Cardiac fibroblast (primary cell): ENCODE measurements at places on chromosomes 7 and 10.
A peak's percentile ranks its signal among the peaks of the same experiment; 100 is the strongest.

DNA sequence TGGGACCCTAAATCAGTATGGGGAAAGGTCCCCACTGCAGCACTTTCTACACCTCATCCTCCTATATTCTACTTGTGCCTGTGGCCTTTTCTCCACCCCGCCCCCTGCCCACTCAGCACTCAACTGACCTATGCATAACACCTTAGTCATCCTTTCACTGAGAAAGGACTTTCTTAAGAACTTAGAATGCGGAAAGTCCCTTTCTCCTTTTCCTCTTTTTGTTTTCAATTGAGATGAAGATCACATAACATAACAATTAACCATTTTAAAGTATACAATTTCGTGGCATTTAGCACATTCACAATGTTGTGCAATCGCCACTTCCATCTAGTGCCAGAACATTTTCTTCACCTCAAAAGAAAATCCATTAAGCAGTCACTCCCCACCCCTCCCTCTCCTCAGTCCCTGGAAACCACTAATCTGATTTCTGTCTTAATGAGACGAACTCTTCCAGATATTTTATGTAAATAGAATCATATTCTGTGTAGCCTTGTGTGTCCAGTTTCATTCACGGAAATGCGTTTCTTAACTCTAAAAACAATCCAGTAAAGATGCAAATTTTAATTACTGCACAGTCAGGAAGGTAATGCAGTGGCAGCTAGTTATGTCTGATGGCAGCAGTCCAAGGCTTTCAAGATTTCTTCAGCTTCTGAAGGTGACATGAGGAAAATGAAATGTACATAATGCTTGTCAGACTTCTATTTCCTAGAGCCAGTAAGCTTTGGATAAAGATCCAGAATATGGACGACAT, 41.7 kb downstream of the FAS start:
- DNase-seq, result peak; percentile 74

DNA sequence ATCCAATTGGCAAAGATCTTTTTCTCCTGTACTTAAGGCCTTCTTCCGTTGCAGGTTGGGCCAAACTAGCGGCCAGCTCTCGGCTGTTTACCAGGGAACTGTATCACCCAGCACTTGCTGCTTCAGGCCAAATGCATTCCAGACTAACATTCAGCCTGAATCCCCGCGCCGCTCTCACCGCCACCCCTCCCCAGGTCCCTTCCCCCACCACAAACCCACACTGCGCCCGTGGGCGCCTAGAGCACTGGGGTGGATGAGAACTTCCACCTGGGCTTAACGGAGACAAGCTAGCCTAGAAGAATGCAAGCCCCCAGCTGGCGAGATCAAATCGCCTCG, 676 bp downstream of the TCAF1 start:
- peak; percentile 65 for DNase-seq

DNA sequence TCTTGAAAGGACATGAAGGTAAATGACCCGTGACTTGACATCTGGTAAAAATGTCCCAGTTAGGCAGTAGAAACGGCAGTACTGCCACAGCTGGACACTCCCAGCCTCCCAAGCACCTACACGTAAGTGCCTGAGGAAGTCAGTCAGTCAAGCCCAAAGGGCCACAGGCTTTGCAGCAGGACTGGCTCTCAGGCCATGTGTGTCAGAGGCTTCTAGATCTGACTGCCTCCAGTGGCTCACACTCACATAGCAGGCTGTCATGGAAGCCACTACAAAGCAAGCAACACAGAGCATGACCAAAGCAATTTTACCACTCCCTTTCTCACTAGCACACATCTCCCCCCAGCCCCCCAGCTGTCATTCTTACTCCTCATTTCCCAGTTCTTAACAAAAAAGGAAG, 17.8 kb upstream of the CCNJ start:
- peak; percentile 3 for DNase-seq

DNA sequence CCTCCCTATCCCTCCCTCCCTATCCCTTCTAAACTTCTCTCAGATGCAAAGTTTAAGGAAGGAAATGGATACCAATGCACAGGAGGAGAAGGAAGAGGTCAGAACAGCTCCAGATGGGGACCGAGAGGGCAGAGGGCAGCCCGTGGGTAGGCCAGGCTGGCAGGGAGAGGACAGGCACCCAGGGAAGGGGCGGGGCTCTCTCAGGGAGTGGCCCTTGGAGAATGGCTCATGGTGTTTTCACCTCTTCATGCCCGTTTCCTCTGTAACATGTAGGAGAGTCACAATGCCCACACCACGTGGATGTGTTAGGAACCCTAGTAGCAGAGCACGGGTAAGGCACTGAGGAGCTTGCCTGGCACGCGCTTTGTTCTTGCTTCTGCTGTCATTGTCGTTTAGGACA, 264.5 kb downstream of the CELF2 start:
- no peak for DNase-seq

- DNase-seq, result no peak
These were observed 458.1 kb upstream of the MBL2 start for GRCh38 chr10:53230651-53231050.

- DNase-seq, result no peak
These were observed 152.0 kb upstream of the TMEM72 start for GRCh38 chr10:44759122-44759521.

DNA sequence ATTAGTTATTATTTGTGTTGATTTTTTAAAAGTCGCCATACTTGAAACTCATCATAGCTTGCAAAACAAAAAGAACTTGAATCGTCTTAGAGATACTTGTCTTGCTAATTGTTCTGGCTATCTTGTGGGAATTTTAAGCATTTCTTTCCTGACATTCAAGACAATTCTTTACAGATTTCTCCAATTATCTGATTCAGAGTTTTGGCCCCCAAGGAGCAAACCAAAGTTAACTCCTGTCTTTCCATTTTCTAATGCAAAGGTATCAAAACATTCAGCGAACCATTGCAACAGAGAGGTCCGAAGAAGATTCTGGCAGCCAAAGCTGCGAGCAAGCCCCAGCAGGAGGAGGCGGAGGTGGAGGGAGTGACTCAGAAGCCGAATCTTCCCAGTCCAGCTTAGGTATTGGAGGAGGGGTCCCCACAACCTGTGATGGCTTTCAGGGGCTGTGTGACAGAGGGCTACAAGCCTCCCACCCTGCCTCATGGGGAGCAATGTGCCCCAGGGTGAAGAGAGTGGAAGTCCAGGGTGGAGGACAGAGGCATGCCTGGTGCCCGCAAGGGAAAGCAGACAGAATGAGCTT, 119.4 kb upstream of the STK17A start:
- no peak for DNase-seq

DNA sequence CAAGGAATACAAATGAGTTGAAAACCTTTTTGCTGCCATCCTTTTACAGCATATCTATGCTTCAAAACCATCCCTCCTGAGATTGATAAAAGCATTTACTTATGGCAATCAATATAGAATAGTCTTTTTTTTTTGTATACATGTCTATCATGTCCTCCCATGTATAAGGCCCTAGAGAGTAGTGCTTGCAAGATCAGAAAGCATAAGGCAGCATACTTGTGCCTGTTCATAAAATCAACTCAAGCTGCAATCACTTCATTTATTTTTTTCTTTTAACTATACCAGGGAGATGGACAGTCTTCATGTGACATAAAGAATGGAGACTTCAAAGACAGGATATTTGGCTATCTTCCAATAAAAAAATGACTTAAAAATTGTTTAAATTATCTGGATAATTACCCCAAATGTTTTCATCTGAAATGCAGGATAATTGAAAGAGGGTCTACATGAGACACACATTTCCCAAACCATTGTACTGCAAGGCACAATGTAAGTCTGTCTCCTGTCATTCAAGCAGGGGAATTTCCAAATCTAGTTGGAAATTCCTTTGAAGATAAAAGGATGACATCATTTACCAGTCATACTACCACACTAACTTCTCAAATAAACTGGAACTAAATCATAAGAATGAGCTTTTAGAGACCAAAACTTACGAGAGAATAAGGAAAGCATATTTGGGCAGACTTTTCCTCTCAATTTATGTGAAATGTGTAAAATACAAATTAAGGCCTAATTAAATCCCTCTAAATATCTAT, 22.5 kb downstream of the LRRN3 start:
- DNase-seq, result peak; percentile 84

GRCh38 chr10:110357252-110357780, 52.6 kb upstream of the SMNDC1 start:
- DNase-seq, result peak; percentile 96

DNA sequence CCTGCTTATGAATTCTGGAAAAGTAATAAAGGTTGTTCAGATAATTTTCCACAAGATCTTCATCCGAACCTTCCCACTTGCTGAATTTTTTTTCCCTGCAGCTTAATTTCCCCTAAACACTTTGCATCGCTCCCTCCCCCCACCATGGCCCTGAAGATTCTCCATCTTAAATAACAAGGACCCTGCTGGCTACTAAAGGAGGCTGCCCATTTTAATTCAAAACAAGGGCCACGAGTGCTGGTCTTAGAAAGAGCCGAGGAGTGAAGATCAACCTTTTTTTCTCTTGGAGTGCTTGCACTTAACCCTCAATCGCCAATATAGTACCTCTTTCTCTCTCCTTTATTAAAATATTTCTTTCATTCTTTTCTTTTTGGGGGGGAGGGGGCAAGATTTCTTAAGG, 9.2 kb upstream of the SP8 start:
- no peak for DNase-seq

- DNase-seq, result peak; percentile 100
These were observed 23.3 kb downstream of the MYOF start for GRCh38 chr10:93458821-93459257.

- DNase-seq, result no peak
These were observed 193.0 kb upstream of the KMT2E start for GRCh38 chr7:104820836-104821535.

DNA sequence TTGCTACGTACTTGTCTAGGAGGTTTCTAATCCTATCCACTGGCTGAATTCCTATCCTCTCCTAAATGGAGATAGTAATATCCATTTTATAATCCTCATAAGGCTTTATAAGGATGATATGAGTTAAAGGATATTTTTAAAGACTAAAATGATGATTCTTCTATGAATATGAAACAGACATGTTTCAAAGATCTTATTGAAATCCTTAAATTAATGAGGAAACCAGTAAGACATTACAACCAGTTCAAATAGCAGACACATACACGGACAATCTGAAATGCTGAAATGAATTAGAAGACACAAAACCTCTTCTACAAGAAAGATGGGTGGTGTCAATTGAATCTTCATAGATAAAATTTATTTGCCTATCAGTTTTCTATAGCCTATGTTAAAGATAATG, 132.9 kb upstream of the ANK3 start:
- no peak for DNase-seq

DNA sequence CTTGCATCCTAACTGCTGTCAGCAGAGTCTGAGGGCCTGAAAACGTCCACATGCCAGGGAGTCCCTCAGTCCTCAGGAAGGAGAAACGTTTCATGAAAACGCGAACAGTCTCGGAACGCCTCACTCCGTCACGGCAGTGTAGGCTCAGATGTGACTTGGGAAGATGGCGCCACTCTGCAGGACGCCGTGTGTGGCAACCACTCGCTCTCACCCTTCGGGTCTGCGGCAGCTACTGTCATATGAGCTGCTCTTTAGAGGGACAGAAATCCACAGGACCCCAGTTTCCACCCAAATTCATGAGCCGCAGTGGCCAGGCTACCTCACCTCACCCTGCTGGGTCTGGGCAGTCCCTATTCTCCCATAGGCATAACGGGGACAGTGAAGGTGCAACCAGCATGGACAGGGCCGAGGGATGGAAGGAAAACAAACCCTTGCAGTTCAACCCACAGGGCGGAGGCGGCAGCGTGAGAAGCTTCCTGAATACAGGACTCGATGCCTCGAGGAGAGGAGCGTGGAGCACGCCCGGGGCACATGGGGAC, 438.3 kb downstream of the DNAJB6 start:
- no peak for DNase-seq

DNA sequence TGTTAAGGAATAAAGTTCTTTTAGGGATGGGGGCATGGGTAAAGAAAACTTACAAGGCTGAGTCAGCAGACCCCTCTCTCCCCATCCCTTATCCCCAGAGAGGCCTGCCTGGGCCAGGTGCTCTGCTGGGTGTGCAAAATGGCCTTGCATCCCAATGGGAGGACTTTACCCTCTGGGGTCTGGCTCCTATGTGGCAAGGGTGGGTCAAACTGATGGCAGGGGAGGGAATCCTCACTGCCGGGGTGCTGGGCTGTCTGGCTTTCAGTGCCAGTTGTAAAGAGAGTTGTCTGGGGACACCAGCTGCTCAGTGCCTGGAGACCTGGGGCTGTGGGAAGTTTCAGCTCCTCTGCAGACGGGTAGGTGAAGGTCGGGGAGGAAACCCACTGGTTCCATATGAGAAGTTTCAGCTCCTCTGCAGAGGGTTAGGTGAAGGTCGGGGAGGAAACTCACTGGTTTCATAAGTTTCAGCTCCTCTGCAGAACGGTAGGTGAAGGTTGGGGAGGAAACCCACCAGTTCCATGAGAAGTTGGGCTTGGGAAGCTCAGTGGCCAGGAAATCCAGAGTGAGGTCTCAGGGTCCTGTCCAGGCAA, 127.2 kb upstream of the PODXL start:
- no peak for DNase-seq

GRCh38 chr10:31004611-31005193, 27.0 kb downstream of the ZNF438 start:
- DNase-seq, result peak; percentile 90

- no peak for DNase-seq
These were observed 199.0 kb upstream of the RHOBTB1 start for GRCh38 chr10:61142987-61143386.

- no peak for DNase-seq
These were observed 60.6 kb downstream of the C1GALT1 start for GRCh38 chr7:7242899-7243298.

- DNase-seq, result no peak
These were observed 15.8 kb upstream of the GNA12 start for GRCh38 chr7:2859952-2860351.

DNA sequence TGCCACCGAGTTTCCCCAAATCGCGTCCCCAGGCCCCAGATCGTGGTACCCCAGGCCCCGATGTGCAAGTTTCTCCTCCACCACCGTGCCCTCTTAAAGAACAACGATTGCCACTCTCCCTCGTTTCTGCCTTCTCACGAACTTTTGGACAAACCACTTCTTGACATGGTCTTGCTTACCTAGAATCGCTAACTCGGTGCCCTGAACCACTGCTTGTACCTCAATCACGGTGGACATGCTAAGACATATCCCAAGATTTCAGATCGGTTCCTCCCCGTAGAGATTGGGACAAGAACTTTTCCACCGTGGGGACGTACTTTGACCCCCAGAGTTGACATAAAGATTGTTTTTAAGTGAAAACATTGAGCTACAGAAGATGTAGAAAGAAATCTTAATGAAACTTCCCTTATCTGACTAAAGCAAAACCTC, 477 bp upstream of the ZC3HAV1 start:
- DNase-seq, result no peak

- DNase-seq, result no peak
These were observed 5.8 kb downstream of the KLF6 start for GRCh38 chr10:3779158-3779741.

DNA sequence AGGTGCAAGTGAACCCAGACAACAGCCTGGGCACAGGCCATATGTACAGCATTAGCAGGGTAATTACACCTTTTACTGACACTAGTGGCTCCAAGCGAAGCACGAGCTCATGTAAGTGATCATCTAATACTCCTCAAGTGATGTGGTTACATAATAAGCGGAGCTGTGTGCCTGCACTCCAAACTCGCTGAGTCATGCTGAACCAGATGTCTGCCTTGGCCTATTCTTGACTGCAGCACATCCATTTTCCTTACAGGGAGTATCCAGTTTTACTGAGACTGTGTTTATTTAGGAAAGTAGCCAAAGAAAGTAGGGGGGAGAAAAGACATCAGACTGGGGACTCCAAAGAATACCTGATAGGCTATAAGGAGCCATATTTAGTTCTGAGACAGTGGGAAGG, 90.1 kb downstream of the GRM3 start:
- DNase-seq, result peak; percentile 41

- DNase-seq, result no peak
These were observed 34.3 kb upstream of the HERPUD2 start for GRCh38 chr7:35729061-35729783.
